ENCODE measurements at places on chromosomes 2 and 18.

DNA sequence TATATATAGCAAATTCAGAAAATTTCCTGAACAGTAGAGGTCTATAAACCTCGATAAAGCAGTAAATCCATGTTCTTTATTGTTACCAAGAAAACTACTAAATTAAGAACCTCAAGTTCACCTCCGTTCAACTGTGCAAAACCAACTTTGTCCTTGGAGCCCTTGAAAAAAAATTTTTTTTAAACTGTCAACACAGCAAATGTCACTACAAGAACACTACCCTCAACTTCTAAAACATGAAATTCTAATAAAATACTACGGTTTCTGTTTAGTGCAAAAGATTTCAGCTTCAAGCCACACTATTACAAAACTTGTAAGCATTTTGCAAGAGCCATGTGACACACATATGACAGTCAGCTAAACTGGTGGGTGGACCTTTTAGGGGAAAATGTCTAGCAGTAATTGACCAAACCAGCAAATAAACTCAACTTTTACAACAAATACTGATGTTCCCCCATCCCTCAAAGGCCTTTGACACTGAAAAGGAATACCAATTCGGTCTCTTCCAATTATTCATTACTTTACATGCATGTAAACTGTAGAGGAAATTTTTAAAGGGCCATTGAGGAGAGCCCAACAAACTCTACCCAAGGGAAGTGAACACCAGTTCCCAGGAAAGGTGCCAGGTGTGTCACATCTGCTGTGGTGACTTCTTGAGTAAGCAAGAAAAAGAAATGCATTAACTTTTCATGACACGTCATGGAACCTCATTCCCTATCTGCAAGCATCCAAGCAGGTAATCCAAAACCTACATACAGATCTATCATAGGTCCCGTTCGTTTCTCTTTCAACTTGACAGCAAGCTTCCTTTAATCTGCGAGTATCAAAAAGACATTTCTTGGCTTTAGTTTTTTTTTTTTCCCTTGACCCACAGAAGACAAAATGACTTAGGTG, 1.4 kb downstream of the RAB1A start:
- no peak for DNase-seq

DNA sequence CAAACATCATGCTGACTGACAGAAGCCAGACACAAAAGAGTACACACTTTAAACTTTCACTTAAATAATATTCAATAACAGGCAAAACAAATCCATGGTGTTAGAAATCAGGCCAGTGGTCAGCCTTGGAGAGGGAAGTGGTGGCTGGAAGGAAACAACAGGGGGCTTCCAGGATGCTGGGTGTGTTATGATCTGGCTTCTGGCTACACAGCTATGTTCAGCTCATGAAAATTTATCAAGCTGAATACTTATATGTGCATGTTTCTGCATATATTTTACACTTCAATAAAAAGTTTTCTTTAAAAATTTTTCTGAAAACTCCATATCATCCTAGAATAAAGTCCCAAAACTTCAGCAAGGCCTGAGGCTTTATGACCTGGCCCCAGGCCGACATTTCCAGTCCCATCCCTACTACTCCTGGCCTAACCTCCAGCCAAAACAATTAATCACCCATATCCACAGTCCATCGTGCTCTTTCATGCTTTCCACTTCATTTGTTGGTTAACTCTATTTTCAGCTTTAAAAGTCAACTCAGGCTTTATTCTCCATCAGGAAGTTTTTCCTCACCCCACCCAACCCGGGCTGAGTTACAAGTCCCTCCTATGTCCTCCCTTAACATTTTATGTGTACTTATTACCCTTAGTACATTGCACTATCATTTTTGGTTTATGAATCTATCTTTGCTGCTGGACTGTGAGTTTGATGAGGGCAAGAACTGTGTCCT, 27.9 kb upstream of the SPTBN1 start:
- DNase-seq, result no peak

DNA sequence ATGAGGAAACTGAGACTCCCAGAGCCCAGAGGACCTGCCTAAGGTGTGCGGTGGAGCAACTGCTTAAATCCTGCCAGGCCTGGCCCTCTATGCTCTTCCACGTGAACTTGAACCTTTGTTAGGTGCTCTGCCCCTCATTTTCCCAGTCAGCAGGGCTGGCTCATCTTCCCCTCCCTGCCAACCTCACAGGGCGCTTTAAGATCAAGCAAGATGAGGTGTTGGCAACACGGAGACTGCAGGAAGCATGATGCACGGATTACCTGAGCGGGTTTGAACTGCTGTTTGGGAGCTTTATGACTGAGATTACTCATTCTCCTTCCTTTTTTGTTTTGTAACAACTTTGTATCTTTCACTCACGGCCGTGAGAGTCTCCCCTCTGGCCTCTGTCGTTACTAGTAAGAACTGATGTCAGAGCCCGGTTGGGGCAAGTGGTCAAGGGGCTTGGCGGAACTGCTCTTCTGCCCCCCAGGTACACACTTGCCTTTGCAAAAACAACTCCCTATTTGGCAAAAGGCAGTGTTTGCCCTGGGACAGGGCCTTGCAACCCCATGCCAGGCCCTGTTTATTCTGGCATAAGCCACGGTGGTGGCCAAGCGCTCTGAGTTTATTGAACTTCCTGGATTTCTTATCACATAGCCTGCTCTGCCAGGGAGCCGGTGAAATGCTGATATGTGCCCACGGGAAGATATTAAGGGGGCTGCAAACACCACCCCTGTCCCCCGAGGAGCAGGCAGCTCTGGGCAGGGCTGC, 127.8 kb downstream of the INHBB start:
- no peak for DNase-seq

DNA sequence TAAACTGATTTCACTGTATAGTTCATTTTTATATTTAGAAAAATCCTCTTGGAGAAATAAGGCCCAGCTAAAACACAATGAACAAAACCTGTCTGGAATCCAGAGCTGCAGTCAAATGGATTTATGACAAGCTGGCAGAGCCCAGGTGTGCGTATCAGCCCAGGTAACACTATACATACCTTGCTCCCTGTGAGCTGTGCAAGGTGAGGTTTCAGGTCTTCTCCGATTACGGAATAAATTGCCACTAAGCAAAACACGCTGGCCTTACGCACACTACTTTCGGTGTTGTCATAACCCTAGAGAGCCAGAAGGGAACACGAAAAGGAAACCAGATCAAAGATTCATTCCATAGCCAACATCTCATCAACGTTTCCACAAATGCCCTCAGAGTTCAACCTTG, 61.9 kb upstream of the TFCP2L1 start:
- DNase-seq, result no peak

- DNase-seq, result no peak
Measured at GRCh38 chr2:187775651-187776050, 221.4 kb upstream of the TFPI start.

GRCh38 chr2:12222554-12222953, 476.1 kb downstream of the LPIN1 start:
- no peak for DNase-seq

DNA sequence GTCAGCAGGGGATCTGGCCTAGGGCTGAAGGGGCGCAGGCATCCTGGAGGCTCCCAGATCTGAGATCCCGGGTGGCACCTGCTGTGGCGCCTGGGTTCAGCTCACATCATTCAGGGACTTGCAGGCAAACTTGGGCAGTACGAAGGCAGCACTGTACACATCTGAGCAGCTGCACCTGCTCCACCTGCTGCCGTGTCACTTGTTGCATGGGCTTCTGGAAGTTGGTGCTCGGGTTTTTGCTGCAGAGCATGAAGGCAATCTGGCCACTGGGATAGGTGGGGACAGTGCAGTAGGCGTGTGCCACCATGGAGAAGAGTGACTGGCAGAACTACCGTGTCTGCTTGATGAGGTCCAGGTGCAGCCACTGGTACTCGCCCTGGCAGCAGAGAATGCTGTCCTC, 48.6 kb downstream of the UGGT1 start:
- DNase-seq, result no peak

DNA sequence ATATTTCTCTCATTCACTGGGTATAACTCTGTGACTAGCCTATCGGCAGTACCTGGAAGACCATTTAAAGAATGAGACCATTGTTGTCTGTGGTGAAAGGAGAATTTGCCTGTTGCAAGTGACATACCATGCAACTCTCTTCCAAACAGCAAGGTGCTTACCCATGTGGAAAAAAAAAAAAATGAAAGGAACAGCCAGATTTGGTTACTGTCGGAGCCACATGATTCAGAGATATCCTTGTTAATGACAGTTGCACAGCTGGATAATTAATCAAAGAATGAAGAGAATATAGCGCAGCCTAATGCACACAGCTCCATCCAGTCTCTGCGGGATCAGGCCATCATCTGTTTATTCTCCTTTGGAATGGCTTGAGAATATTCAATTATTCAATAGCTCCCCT, 141.8 kb downstream of the HRH4 start:
- DNase-seq, result no peak

GRCh38 chr2:136131961-136132824, 14.2 kb upstream of the CXCR4 start:
- DNase-seq, result peak; percentile 76

GRCh38 chr2:221517696-221518151, 54.4 kb downstream of the EPHA4 start:
- peak; percentile 78 for DNase-seq

GRCh38 chr18:45355944-45356520, 259.2 kb upstream of the SLC14A2 start:
- no peak for DNase-seq

DNA sequence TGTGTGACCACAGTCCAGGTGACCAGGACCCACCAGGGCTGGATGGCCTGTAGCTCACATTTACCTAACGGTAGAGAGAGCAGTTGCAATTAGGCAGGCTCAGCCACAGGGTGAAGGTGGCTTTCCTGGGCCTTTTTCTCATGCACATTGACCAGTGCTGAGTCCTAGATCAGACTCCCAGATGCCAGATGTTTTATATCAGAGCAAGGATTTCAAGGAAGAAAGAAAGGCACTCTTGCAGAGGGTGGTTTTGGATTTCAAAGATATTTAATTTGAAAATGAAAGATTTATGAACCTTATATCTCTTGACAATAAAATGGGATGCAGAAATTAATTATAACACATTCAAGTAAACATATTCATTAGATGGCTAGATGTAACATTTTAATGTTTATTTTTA, 694.2 kb upstream of the GYPC start:
- no peak for DNase-seq

DNA sequence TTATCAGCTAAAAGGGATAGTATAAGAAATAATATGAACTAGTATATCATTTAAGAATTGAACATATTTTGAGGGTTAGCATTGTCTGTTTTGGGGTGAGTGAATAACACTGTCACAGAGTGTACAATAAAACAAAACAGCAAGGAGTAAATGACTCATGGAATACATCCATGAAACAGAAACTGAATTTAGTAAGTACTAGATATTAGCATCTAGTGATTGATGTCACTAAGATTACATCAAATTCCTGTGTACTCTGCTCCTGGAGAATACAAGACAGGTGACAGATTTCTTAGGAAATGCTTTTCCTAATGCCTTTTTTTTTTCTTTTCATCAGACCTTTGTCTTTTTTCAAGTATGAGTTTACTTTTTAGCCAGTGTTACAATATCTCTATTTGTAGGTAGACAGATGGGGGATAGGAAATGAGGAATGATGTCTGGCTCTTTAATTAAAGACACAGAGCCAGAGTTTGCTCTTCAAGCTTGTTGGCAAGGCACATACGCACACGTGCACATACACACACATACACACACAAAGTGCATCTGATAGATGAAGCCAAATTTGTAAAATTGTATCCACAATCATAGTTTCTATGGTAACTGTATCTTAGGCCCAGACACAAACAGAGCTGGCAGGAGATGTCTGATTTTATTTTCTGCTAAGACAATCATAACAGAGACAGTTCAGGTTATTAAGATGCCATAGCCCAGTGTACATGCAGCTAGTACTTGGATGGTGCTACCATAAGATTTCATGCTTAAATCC, 138.2 kb upstream of the NRP2 start:
- DNase-seq, result no peak

DNA sequence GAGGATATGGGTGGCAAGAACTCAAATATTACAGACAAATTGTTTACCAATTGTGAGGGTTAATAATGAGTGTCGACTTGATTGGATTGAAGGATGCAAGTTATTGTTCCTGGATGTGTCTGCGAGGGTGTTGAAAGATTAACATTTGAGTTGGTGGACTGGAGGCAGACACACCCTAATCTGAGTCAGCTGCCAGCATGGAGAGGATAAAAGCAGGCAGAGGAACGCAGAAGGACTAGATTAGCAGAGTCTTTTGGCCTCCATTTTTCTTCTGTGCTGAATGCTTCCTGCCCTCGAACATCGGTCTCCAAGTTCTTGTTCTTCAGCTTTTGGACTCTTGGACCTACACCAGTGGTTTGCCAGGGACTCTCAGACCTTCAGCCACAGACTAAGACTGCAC, 1503.7 kb downstream of the LRP1B start:
- DNase-seq, result no peak

DNA sequence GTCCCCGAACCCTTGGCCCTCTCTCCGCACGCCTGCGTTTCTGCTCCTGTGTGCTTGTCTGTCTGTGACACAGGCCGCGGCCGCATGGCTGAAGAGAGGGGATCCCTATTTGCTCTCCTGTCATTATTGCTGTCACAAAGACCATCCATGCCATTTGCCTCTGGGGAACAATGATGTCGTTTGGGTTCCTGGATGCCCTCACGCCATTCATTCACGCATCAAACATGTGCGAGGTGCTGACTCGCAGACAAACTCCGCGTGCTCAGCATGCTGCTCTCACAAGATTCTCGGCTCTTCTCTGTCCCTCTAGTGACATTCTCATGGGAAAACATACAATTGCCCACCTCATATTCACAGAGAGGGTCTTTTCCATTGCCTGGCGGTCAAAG, 67.8 kb downstream of the ASB1 start:
- no peak for DNase-seq

DNA sequence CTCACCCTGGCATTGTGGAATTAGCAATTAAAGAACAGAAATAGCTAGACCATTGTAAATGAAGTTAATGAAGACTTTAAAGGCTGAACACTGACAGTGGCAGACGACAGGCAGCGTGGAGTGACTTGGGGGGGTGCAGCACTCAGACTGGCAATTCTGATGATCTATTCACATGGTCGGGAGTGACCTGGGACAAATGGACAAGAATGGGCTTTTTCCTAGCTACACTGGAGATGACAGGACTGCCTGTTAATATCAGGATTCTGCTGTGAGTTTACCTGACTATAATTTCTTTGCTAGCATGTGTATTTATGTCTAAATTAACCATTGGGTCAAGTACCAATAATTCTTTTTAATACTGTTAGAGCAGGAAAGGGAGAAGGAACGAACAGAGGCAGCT, 199.6 kb downstream of the FBXO15 start:
- no peak for DNase-seq
